ENCODE measurements at places on chromosomes 5 and 9.

GRCh38 chr5:111730659-111731382 is 26.2 kb downstream of the NREP start:
- no peak for DNase-seq

GRCh38 chr5:74460694-74461093 is 179.8 kb downstream of the ENC1 start:
- DNase-seq, result no peak

DNA sequence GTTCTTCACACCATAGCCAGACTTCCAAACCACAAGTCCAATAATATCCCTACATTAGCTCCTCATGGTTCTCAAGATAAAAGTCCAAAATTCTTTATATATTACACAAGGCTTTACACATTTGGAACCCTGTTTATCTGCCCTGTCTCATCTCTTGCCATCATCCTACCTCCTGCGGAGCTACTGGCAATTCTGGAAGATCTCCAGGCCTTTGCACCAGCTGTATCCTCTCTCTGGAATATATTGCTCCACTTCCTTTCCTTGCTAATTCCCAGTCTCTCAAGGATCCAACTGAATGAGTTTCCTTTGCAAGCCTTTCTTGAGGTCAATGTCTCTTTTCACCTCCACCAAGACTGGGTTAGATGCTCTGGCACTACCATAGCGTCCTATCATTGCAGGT is 41.3 kb upstream of the MIER3 start:
- DNase-seq, result no peak

DNA sequence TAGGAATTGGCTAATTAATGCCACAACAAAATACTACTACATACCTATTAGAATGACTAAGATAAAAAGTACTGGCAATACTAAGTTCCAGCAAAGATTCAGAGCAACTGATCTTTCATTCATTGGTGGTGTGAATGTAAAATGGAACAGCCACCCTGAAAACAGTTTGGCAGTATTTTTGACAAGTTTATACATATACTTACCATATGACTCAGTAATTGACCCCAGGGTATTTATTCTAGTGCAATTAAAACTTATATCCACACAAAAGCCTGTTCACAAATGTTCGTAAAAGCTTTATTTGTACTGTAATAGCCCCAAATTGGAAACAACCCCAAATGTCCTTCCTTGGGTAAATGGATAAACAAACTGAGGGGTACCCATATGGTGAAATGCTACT is 270.8 kb upstream of the ACTBL2 start:
- no peak for DNase-seq

Data from left ventricle myocardium superior (tissue), 1 donor.